ENCODE measurements at places on chromosomes 13 and 19. TPM values are rescaled to one million over a fixed set of nuclear protein-coding genes. Genes with fewer than 3 reads are reported as not detected.

DNA sequence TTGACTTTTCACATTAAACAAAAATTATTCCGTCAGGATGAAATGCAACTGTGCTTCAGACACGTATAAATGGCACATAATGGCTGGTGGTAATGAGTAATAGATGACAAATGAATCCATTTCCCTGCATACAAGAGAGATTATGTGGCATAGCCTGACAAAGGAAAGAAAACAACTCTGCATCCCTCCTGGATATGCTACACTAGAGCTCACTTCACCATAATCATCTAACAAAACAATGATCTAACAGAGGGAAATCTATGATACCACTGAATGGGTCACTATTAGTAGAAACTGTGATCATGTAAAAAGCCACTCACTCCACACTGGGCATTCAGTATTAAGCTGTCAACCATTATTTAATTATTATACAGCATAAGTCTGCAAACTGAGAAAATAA is 1498.4 kb downstream of the EFNB2 start:
- DNase-seq: no peak

DNA sequence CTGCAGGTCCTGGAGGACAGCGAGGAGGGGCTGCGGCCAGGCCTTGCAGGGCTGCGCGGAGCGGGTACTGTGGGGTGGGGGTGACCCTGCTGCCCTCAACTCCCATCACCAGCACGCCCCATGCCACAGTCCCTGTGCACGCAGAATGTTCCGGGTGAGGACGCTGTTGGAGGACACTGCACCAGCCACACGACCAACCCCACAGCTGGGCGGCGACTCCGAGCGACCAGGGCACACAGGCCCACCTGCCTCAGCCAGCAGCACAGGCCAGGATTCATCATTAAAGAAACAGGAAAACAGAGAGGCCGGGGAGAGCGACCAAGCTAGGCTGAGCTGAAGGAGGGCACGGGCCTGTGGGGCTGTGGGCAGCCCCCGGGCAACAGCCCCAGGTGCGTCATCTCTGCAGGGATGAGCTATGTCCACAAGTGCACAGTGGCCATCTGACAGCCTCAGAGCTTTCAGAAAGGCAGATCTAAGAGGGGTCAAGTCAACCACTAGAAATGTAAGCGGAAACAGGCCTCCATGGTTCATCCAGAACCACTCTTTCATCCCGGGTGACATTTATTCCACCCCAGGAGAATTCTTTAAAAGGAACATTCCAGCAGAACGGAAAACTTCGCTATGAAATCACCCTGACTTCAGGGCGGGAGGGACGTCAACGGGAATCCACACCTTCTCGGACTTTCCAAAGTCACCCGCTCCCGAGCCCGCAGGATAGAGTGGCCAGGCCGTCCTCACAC is 1.5 kb downstream of the GAS6 start:
- DNase-seq: peak; percentile 36

The ATP8B3 gene
- 9.0 TPM for polyA plus RNA-seq

The GRWD1 gene
- polyA plus RNA-seq: 25.2 TPM

DNA sequence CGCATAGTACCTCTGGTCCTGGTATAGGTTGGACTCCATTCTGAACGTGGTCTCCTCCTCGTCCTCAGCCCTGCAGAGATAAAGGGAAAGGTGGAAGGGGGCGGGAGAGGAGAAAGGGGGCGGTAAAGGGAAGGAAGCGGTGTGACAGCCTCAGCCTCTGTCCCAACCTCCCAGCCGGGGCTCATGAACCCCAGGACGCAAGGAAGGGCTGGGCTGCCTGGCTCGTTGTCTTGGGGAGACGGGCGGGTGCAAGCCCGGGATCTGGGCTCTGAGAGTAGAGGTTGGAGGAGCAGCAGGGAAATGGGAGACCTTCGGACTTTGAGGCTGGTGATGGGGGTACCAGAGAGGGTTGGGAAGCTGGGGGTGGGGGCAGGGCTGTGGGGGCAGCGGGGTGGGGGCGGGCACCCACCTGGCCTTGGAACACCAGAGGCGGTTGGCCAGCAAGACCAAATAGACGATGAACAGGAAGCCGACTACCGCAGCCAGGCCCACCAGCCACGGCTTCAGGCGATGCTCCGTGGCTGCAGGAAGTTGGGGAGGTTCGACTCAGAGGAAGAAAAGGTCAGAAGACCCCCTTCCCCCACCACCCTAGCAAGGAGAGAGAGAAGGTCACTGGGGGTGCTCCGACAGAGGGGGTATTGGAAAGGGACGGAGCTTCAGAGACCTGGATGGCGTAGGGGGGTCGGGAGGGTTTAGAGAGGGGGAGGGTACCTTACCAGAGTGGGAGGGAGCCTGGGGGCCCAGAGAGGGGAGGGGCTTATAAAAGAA is 1.7 kb downstream of the SMIM24 start:
- DNase-seq: no peak
